ENCODE measurements at places on chromosomes 2 and 18. TPM values are rescaled to one million over a fixed set of nuclear protein-coding genes. Genes with fewer than 3 reads are reported as not detected.

The CXCR1 gene
- total RNA-seq = 1.4 TPM

The POMC gene
- 7.8 TPM for total RNA-seq

The CCBE1 gene
- 30.7 TPM for total RNA-seq

The EHD3 gene
- 26.4 TPM for total RNA-seq

The IL1R1 gene
- 18.5 TPM for total RNA-seq

The VIL1 gene
- total RNA-seq = 12.6 TPM

The CRYGD gene
- total RNA-seq = not detected

The PRKAG3 gene
- 5.0 TPM for total RNA-seq

The SERPINB12 gene
- not detected for total RNA-seq

The HSPE1 gene
- 174 TPM for total RNA-seq

The IMPA2 gene
- 116 TPM for total RNA-seq

The CD8A gene
- 0.47 TPM for total RNA-seq

The FOXD4L1 gene
- total RNA-seq = 0.12 TPM

The CLEC4F gene
- not detected for total RNA-seq

The PID1 gene
- 10.3 TPM for total RNA-seq

The CD207 gene
- not detected for total RNA-seq

The RTKN gene
- 55.7 TPM for total RNA-seq

The CCDC85A gene
- total RNA-seq = 4.2 TPM

The CETN1 gene
- not detected for total RNA-seq

The EPAS1 gene
- total RNA-seq = 74.0 TPM

The ALPG gene
- total RNA-seq = not detected

The ATIC gene
- 46.4 TPM for total RNA-seq

The MAP3K19 gene
- total RNA-seq = 0.12 TPM

The CPS1 gene
- 7.3 TPM for total RNA-seq

The ADAM17 gene
- total RNA-seq = 30.8 TPM

The CEBPZ gene
- total RNA-seq = 35.1 TPM

The SLC9A4 gene
- 12.9 TPM for total RNA-seq

The POTEC gene
- not detected for total RNA-seq

The LINC00305 gene
- total RNA-seq = 0.64 TPM

The TCF23 gene
- total RNA-seq = 0.35 TPM

The PREB gene
- 27.2 TPM for total RNA-seq

The XIRP2 gene
- 16.2 TPM for total RNA-seq

The PJVK gene
- 5.1 TPM for total RNA-seq

The ALK gene
- total RNA-seq = 0.29 TPM

The SLC9A2 gene
- 5.7 TPM for total RNA-seq

The CHRNG gene
- 9.5 TPM for total RNA-seq

The TNP1 gene
- total RNA-seq = not detected

The DSG4 gene
- not detected for total RNA-seq

The IL1A gene
- total RNA-seq = 0.41 TPM

The AFF3 gene
- total RNA-seq = 52.7 TPM

The C2orf80 gene
- total RNA-seq = not detected

The RAD51AP2 gene
- 0.12 TPM for total RNA-seq

The MDH1 gene
- 157 TPM for total RNA-seq

The EFHD1 gene
- 30.4 TPM for total RNA-seq

The DCDC2C gene
- 0.93 TPM for total RNA-seq

The TXNDC2 gene
- not detected for total RNA-seq

The GKN1 gene
- total RNA-seq = not detected

The LBX2 gene
- 1.1 TPM for total RNA-seq

The EN1 gene
- 0.29 TPM for total RNA-seq

The MFSD2B gene
- total RNA-seq = 2.2 TPM

The FAM117B gene
- 23.0 TPM for total RNA-seq

The MDH1B gene
- 7.0 TPM for total RNA-seq

The GALNT3 gene
- total RNA-seq = 13.4 TPM
